Femur (tissue), 1 donor: ENCODE measurements at places on chromosomes 4 and X.

DNA sequence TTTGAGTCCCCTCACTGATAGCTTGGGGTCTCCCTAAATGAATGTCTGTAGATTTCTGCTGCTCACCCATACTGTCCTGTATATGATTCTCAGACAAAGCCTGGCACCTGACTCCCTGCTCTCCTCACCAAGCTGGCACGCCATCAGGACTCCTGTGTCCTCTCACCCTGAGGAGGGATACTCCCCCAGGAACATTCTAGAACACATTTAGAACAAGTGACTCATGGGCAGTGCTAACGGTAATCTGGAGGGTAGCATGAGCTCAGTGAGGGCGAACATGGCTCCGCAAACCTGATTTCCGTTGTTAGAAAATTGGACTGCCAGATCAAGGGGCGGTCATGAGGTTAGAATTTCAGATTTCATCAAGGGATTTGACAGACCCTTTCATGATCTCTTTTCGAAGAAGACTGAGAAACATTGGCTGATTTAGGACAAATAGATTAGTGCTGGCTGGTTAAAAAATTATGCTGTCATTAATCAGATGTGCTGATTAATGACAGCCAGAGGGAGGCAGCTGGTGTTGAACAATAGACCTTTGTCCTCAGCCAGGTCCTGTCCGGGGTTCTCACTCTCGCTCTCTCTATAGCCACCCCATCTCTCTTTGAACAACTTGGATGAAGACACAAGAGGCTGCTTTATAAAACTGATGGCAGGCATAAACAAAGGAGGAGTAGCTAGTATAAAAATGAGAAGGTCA lies 244.3 kb downstream of the PTTG2 start:
- DNase-seq: no peak

GRCh38 chr4:185599553-185600243 lies 64.4 kb upstream of the PDLIM3 start:
- DNase-seq: no peak

- DNase-seq: no peak
Observed at GRCh38 chrX:133926099-133926498, 59.3 kb downstream of the GPC3 start.

GRCh38 chr4:72376901-72377300 lies 192.1 kb downstream of the ADAMTS3 start:
- no peak for DNase-seq

DNA sequence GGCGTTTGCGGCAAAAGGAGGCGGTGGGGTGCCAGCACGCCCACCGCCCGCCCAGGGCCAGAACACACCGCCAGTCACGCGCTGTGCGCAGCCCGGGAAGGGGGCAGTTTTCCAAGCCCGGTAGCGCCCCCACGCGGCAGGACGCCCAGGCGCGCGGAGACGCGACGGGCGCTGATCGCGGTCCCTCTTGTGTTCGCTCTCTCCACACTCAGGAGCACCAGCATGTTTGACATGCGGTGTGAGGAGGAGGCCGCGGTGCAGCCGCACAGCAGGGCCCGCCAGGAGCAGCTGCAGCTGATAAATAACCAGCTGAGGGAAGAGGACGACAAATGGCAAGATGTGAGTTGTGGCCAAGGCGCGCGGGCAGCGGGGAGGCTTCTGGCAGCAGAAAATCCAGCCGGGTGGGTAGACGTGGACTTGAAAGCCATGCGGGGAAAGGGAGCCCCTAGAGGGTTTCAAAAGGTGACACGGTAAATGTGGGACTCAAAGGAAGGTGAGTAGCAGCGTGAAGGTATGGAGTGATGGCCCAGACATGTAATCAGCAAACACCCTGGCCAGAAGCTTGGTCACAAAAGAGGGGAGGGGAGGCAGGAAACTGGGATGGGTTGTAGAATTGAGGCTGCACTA lies 104.1 kb downstream of the PHOX2B start:
- peak; percentile 87 for DNase-seq

GRCh38 chr4:107691378-107691777 lies 28.7 kb downstream of the PAPSS1 start:
- no peak for DNase-seq

DNA sequence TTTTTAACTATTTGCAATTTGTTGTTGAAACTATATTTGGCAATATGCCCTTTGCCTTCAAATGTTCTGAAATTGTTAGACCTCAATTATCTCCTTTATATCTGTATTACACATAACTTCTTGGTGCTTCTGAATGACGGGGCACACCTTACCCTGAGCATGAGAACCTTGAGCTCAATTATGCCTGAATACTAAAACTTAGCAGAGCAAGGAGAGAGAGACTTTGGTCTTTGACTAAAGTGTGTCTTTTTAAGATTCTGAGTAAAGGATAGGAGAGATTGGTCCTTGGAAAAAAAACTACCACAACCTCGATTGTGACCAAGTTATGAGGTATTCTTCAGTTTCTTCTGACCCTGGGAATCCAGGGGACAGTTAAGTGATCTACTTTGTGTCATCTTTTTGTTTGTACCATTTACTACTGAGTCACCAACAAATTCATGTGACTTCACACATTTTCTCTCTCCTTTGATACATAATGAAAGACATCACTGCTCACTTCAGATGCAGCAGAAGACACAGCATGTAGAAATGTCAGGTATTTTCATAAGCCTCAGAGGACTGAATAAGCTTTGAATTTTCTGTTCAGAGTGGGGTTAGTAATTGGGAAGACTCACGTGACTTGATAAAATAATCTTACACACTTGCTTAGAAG lies 51.4 kb downstream of the PTTG2 start:
- DNase-seq: no peak

DNA sequence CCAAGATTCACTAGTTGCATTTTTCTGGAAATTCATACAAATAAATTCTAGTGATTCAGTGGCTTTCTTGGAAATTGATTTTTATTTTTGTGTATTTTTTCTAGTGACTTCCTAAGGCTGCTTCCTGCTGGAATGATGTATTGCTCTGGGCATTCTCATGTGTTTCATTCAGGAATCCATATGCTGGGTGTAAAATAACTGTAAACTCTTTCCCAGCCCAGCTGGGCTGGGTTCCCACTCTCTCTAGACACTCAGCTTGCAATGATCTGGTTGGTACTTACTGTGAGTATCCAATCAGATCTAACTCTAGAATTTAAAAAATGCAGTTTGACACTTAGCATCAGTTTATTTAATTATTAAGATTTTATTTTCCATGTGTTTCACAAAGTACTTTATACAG lies 882.2 kb downstream of the STIM2 start:
- DNase-seq: no peak

DNA sequence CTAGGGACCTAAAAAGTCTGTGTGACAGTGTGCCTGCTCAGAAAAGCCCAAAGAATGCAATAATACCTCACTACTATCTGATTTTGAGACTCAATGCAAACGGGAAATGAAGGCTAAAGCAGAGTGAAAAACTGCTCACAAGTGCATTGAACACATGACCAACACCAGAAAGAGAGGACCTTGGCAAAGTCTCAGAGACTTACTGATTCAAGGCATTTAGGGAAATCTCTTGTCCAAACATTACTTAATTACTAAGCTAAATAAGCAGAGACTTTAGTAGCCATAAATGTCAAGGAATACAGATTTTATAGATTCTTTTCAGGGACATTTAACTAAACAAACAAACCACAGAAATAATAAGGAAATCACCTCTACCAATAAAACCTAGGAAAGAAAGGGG lies 916.0 kb downstream of the FSTL5 start:
- no peak for DNase-seq

DNA sequence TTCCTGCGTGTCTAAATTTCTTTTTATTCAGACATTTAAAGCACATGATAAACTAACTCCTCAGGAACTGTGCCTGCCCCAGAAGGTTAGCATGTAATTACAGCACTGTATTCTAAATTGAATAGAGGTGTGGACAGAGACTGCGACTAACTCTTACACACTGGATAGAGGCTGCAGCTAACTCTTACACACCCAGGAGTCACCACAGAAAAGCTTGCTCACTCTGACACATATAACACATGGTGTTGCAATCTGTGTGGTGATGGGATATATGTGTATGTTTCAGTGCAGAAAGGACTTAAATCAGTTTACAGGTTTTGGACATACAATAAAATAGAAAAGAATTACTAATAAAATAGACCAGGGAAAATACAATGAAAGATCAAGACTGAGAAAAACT lies 41.5 kb downstream of the SMAD1 start:
- DNase-seq: no peak

- no peak for DNase-seq
Observed at GRCh38 chr4:111961809-111962208, 183.4 kb upstream of the FAM241A start.

- no peak for DNase-seq
Observed at GRCh38 chr4:79948739-79949138, 124.3 kb downstream of the ANTXR2 start.

- no peak for DNase-seq
Observed at GRCh38 chrX:12026481-12026880, 111.8 kb upstream of the FRMPD4 start.

DNA sequence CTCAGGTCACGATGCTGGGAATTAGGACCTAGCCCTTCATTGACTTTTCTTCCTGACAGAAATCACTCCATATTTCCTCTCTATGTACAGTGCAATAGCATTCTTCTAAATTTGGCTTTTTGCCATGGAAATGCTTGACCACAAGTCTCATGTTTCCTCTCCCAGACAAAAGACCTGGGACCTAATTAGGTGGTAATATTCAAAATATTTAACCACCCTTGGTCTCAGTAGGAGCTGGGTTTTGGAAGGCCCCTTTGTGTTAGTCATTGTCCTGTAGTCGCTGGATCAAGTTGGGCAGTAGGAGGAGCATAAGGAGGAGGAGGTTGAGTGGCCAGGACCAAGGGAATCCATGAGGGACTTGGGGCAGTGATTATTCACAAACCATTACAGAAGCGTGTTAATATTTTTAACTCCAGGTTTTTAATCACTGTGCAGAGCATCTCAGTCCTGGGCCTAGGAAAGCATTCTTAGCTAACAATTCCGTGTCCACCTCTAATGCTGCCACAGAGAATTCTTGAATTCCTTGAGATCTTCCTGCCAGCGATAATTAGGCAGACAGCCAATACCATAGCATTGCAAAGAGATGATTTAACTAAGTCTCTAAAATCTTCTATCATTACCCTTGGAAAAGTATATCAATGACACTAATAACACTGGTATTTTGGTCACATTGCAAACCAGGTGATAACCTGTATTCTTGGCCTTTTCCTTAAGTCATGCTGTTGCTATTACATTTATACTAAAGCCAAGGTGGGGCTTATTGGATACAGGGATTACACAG lies 25.0 kb upstream of the SHROOM4 start:
- no peak for DNase-seq

DNA sequence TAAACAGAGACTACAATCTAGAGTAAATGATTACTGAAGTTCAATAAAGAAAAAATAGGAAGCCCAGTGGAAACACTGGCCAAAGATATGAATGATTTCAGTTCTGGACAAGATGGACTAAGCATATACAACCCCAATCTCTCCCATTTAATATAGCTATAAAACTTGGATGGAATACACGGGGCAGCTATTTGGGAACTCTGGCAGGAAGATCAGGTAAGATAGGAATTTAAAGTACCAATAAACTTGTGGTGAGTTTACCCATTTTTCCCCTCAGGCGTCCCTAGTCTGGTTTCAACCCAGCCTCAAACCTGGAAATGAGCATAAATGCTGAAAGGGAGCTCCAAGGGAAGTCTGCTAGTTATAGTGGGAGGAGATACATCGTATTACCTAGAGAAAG lies 20.4 kb downstream of the NUP54 start:
- DNase-seq: no peak

GRCh38 chr4:174714393-174715211 lies 114.4 kb downstream of the GLRA3 start:
- DNase-seq: no peak

- no peak for DNase-seq
Observed at GRCh38 chr4:128871948-128872347, 62.4 kb downstream of the JADE1 start.

- no peak for DNase-seq
Observed at GRCh38 chr4:169147191-169147590, 123.6 kb downstream of the SH3RF1 start.

- peak; percentile 29 for DNase-seq
Observed at GRCh38 chrX:10972706-10973105, 138.4 kb upstream of the HCCS start.

DNA sequence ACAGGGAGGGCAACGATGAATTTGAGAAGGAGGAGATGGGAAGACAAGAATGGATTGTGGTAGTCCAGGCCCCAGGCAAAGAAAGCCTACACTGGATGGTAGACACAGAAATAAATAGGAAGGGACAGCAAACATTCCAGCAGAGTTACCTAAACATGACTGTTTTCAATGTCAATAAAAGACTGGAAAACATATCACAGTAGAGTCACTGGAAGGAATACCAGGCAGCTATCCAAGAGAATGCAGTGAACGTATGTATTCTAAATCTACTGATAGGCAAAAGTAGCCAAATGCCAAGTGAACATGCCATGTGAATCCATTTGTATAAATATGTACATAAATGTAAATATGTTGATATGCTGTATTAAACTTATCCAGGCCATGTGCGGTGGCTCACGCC lies 183.0 kb downstream of the PALLD start:
- no peak for DNase-seq
